ENCODE measurements at places on chromosomes 2 and 18. TPM values are rescaled to one million over a fixed set of nuclear protein-coding genes. Genes with fewer than 3 reads are reported as not detected.

- DNase-seq: no peak
Observed at GRCh38 chr18:42854558-42854957, 260.9 kb downstream of the RIT2 start.

- DNase-seq: no peak
Observed at GRCh38 chr2:64324746-64325410, 129.1 kb upstream of the LGALSL start.

DNA sequence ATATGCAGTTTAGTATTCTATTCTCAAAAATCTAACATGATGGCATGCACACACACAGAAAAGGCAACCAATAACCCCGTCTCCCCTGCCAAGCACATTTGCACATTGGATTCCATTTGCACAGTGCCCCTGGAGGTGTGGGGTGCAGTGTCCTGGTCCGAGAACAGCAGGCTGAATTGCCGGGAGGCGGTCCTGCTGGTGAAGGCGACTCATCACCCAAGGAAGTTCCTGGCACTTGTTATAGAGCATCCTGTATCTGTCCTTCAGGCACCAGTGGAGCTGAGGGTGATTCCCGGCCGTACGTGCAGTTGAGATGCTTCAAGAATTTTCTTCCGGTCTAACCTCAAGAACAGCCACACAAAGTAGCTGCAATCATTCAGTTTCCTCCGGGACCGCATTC, 73.0 kb upstream of the RAB12 start:
- no peak for DNase-seq

DNA sequence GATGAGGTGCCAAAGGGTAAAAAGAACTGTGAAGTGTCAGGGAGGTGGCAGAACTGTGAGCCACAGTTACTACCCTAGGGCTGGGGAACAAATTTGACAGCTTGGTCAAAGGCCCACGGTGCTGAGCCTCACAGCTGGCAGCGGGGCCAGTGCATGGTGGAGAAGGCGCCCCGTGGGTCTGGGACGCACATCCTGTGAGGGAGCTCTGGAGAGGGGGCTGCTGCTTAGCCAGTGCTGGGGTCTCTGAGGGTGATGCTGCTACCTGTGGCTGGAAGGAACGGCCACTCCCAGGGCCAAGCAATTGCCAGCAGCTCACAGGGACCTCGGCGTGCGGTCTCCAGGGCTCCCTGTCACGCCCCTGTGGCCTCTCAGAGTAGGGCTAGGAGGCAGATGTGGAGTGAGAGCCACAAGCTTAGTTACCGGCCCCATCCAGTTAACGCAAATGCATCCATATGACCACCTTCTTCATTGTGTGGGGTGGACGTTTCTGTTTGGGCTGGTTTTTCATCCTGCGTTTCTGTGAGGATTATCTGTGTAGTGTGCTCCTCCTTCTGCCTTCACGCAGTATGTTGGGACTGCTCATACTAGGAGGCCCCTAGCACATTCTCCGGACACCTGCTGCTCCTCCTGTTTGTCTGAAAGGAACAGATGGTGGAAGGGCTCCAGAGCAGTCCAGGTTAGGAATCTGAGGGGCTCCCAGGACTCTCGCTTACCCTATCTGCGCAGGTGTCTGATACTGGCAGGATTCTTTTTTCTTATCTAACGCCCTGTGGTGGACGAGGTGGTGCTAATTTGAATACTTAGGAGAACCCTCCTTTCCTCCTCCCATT, 26.0 kb downstream of the STK25 start:
- no peak for DNase-seq

DNA sequence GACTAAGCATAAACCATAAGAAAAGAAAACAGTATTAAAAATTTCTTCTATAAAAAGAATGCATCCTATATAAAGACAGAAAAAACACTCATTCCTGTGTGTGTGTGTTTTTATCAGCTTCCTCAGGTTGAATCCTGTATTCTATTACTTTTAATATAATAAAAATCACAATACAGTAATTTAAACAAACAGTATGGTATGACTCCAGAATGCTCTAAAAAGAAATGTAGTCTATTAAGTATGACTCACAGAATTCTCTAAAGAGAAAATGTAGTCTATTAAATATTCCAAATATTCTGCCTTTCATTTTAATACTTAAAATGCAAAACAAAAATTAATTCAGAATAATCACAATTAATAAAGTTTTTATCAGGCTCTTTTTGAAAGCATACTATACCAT, 19.8 kb downstream of the CCDC88A start:
- DNase-seq: no peak

GRCh38 chr2:221747289-221747972, 175.3 kb upstream of the EPHA4 start:
- no peak for DNase-seq

GRCh38 chr2:215283221-215283620, 28.6 kb upstream of the ATIC start:
- peak; percentile 54 for DNase-seq

DNA sequence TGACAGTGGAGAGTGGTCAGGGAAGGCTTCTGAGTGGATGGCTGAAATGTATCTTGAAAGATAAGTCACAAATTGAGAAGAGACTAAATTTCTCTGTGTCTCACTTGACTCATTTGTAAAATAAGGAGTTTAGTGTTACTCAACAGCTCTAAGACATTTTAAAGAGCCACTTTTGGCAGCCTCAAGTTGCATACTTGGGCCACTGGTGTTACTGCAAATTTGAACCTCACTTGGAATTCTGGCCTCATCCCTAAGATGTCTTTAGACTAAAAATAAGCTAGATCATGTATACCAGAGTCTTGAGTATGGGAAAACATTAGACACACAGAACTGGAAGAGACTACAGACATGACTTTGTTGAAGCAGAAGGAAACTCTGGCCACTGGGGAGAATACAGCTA, 4.5 kb upstream of the MTLN start:
- DNase-seq: no peak

DNA sequence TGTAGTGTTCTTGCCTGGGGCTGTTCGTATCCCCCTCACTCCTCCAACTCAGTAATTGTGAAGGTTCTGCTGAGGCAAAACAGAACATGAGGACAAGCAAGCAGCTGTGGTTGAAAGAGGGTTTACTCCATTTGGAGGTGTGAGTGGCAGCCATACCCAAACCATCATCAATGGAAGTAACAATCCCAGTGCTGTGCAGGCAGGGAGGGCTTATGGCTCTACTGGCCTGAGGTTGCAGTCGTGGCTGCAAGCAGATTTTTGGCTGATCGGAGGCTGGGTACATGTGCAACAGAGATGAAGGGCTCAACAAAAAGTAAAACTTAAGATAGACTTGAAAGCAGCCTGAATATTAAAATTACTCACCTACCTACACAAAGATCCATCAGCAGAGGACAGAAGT, 13.2 kb downstream of the SRSF7 start:
- no peak for DNase-seq

DNA sequence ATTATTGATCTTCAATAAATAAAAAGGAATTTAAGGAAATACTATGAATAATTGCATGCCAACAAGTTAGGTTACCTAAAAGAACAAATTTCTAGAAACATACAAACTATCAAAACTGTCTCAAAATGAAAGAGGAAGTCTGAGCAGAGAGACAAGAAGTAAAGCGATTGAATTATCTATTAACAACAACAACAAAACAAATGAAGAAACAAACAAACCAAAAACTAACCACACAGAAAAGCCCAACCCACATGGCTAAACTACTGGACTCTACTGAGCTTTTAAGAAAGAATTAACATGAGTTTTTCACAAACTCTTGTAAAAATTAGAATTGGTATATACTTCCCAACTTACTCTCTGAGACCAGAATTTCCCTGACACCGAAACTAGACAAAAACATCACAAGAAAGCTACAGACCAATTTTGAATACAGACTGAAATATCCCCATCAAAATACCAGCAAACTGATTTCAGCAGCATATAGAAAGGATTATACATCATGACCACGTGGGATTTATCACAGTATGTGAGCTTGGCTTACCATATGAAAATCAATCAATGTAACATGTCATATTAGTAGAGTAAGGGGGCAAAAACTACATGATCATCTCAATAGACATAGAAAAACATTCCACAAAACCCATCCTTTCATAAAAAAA, 16.6 kb upstream of the GALNT1 start:
- no peak for DNase-seq

DNA sequence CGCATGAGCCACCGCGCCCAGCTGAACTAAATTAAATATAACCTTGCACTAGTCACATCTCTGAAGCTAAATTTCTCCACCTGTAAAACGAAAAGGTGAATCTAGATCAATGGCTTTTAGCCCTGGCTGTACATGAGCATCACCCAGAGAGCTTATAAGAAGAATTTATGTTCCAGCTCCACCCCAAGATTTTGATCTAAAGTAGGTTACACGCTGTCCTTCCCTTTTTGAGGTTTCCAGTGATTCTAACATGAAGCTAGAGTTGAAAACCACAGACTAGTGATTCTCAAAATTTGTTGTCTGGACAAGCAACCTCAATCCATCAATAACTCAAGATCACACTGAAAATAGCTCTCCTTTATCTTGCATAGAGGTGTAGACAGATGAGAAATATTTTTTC, 208.8 kb upstream of the CRIM1 start:
- DNase-seq: no peak

GRCh38 chr2:238369591-238370040, 49.3 kb downstream of the TRAF3IP1 start:
- no peak for DNase-seq

- DNase-seq: no peak
Observed at GRCh38 chr2:127314193-127314988, 20.4 kb upstream of the ERCC3 start.

DNA sequence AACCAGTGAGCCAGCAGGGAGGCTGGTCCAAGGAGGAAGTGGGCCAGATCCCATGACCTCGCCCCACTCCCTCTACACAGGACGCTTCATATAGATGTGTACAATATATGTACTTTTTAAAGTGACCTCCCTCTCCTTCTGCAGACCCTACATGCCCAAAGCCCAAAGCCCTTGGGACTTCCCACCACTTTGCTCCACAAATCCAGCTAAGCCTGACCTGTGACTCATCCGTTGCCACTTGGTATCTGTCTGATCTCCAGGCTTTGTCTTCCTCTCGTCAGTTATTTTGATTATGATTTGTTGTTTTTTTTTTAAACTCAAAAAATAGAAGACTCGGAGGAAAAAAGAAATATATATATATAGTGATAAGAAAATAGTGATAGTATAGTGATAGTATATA, 470.8 kb downstream of the KCNJ3 start:
- DNase-seq: no peak

DNA sequence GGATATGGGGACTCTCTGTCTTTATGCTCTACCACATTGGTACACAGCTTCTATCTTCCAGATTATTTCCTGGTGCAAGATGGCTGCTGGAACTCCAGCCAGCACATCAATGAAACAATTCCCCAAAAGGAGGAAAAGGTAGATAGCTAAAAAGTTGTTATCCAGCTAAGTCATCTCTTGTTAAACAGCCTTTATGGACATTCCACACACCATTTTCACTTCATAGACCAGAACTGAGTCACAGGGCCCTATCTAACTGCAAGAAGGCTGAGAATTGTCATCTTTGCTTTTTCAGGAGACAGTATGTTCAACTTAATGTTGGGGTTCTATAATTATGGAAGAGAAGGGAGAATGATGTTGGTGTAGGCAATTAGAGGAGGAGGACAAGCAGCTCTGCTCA, 133.3 kb upstream of the NOSTRIN start:
- DNase-seq: no peak

- no peak for DNase-seq
Observed at GRCh38 chr18:34767601-34768027, 57.5 kb downstream of the DTNA start.

DNA sequence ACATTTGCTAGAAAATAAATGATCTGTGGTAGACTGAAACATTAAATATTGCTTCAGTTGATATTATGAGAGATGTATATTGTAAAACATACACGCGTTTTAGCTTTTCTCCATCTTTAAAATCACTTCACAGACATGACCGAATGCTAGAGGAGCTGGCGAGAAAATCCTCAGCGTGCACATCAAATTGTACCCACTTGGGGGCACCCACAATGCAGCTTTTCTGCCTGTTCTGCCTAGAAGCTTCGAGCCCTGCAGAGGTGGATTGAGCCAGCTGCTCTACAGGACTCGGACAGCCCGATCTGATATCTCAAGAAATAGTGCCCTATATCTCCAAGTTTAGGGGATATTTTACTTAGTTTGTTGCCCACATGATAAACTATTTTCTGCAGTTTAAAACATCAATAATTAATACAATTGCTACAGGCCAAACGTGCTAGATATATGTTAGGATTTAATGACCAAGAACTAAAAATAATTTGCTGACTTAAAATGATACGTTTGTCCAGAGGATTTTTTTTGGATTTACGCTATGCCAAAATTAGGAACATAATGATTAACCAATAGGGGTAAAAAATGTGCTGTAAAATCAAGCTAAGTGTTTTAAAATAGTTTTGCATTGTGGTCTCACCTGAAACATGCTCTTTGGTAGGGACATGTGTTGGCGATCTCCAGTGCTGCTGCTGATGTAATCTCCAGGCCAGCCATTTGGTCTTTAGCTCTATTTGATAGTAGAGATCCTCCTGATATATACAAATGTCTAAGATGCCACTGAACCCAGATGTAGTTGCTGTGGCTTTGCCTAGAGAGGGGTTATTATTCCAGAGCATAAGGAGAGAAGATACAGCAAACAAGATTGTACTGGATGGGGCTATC, 22.3 kb upstream of the ATP5MC3 start:
- DNase-seq: peak; percentile 48

GRCh38 chr2:60499651-60500265, 53.7 kb downstream of the BCL11A start:
- DNase-seq: no peak

- DNase-seq: no peak
Observed at GRCh38 chr2:137096693-137097092, 331.3 kb downstream of the THSD7B start.

GRCh38 chr18:56721491-56721890, 70.3 kb downstream of the WDR7 start:
- no peak for DNase-seq

- DNase-seq: no peak
Observed at GRCh38 chr2:15736396-15737180, 144.9 kb downstream of the DDX1 start.

The RNU2-63P gene
- 3.9 TPM for total RNA-seq

The ASB3 gene
- total RNA-seq: 27.7 TPM

The TSPYL6 gene
- total RNA-seq: not detected

The HMSD gene
- not detected for total RNA-seq

The LINC00305 gene
- not detected for total RNA-seq

The CHAC2 gene
- total RNA-seq: 5.0 TPM

The CIB4 gene
- total RNA-seq: not detected

The DES gene
- total RNA-seq: 0.60 TPM

The C1GALT1C1L gene
- total RNA-seq: 4.6 TPM

The SAG gene
- not detected for total RNA-seq
